ENCODE measurements at places on chromosomes 7 and 10. TPM values are rescaled to one million over a fixed set of nuclear protein-coding genes. Genes with fewer than 3 reads are reported as not detected.
A peak's percentile ranks its signal among the peaks of the same experiment; 100 is the strongest.

Gene SLC16A9
- total RNA-seq = 0.18 TPM

GRCh38 chr7:117072620-117073118, 119.4 kb downstream of the ST7 start:
- no peaks in the 10 kb centered on the region for H3K36me3 ChIP-seq
- H3K4me1 ChIP-seq = no peaks in the 10 kb centered on the region
- H3K27ac ChIP-seq = no peak overlapping the region
- H3K27me3 ChIP-seq = no peaks in the 10 kb centered on the region
- H3K4me3 ChIP-seq = no peak overlapping the region
- peak; percentile 71 for DNase-seq

DNA sequence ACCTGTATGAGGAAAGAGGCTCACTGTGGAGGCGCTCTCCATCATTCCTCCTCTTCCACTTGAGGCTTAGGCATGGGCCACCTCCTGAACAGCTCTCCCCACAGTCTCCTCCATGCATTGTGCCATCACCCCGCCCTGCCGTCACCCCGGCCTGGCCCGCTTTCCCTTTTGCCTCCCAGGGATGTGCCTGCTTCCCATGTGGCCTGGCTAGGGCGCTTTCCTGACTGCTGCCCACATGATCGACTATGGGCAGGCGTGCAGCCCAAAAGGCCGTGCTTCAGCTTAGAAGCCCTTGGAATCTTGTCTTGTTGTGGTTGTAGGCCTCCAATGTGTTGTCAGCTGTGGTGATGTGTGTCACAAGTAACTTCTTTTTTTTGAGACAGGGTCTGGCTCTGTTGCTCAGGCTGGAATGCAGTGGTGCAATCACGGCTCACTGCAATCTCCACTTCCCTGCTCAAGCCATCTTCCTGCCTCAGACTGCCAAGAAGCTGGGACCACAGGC, 1.8 kb upstream of the ACTR3C start:
- peak overlapping the region; percentile 63 for H3K27ac ChIP-seq
- peak; percentile 17 for DNase-seq
- H3K27me3 ChIP-seq = no peaks in the 10 kb centered on the region
- no peak overlapping the region for H3K4me3 ChIP-seq
- peaks cover 10% of the 10 kb centered on the region for H3K4me1 ChIP-seq
- H3K36me3 ChIP-seq = no peaks in the 10 kb centered on the region

GRCh38 chr7:81616951-81617350, 152.9 kb downstream of the HGF start:
- peak; percentile 69 for DNase-seq
- H3K36me3 ChIP-seq = no peaks in the 10 kb centered on the region
- H3K4me3 ChIP-seq = no peak overlapping the region

Gene UCMA
- not detected for total RNA-seq

Gene DKK1
- total RNA-seq = 74.7 TPM

All from IMR-90 (cell line).